Nephron progenitor cell (in vitro differentiated cells): ENCODE measurements at places on chromosomes 4 and X.

- peak; percentile 67 for DNase-seq
- H3K4me3 ChIP-seq = peak overlapping the region; percentile 83
- peaks cover 31% of the 10 kb centered on the region for H3K4me1 ChIP-seq
- no peaks in the 10 kb centered on the region for H3K27me3 ChIP-seq
Measured at GRCh38 chrX:68686097-68686977, 38.9 kb downstream of the STARD8 start.

- no peaks in the 10 kb centered on the region for H3K27me3 ChIP-seq
- peak overlapping the region; percentile 47 for H3K27ac ChIP-seq
- no peak for DNase-seq
- H3K4me3 ChIP-seq = no peak overlapping the region
- H3K4me1 ChIP-seq = peaks cover 20% of the 10 kb centered on the region
Measured at GRCh38 chr4:41285202-41285863, 28.6 kb downstream of the UCHL1 start.

- H3K4me3 ChIP-seq = peak overlapping the region; percentile 37
- peaks cover 92% of the 10 kb centered on the region for H3K4me1 ChIP-seq
- DNase-seq = peak; percentile 33
- H3K36me3 ChIP-seq = no peaks in the 10 kb centered on the region
Measured at GRCh38 chr4:140094438-140095420, 59.3 kb downstream of the MAML3 start.

- no peak overlapping the region for H3K4me3 ChIP-seq
- peaks cover 13% of the 10 kb centered on the region for H3K36me3 ChIP-seq
- H3K4me1 ChIP-seq = peaks cover 22% of the 10 kb centered on the region
- H3K27ac ChIP-seq = no peak overlapping the region
Measured at GRCh38 chr4:99878604-99879003, 15.6 kb downstream of the LAMTOR3 start.

GRCh38 chr4:7031558-7032449 lies 11.4 kb upstream of the TADA2B start:
- peaks cover 40% of the 10 kb centered on the region for H3K36me3 ChIP-seq
- peaks cover 27% of the 10 kb centered on the region for H3K4me1 ChIP-seq
- peaks cover 6% of the 10 kb centered on the region for H3K27me3 ChIP-seq
- peak overlapping the region; percentile 86 for H3K27ac ChIP-seq
- peak overlapping the region; percentile 28 for H3K4me3 ChIP-seq

GRCh38 chr4:70449220-70449619 lies 22.8 kb upstream of the MUC7 start:
- no peaks in the 10 kb centered on the region for H3K4me1 ChIP-seq
- DNase-seq = no peak
- H3K4me3 ChIP-seq = no peak overlapping the region
- no peak overlapping the region for H3K27ac ChIP-seq

DNA sequence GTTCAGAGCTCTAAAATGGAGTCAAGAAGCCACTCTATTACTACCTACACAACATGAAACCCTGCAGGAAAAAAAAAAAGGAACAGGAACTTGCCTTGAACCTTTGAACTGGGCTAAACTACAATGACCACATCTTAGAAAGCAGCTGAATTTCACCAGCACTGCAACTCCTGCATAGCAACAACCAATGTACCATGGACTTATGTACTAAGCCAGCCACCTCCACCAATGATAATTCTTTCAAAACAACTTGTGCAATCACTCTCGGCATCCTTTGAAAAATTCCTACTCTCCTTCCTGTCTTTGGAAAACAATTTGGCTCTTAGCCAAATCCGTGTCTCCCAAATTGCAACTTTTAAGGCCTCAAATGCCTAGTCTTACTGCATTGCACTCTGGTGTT lies 26.8 kb upstream of the FMR1 start:
- no peaks in the 10 kb centered on the region for H3K36me3 ChIP-seq
- no peak overlapping the region for H3K4me3 ChIP-seq
- H3K27me3 ChIP-seq = no peaks in the 10 kb centered on the region
- no peak for DNase-seq
- no peak overlapping the region for H3K27ac ChIP-seq
- H3K4me1 ChIP-seq = no peaks in the 10 kb centered on the region

DNA sequence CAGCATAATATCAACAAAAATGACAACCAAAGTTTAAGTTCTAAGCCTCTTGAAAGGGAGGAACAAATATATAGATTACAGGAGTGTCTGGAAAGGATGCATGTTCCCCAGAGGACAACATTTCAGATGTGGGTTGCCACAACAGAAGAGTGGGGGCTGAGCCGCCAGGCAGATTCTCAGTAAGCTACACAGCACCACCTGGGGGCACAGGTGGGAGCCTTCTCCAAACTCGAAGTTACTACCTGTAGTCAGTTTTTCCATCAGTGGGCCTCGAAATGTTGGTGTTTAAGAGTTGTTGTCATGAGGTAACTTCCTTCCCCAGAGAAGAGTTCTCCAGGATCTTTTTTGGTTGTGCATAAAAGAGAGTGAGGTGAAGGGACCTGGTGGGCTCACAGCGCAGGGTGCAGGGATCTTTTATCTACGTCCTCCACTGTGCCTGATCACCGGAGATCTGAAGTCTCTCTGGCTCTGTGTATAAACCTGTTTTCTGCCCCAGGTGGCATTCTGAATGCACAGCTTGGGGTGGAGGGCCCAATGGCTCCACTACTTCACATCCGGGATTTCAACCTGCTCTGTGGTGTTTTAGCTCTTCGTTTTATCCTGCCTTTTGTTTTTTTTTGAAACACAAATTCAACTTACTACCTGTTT lies 58.4 kb upstream of the STS start:
- H3K4me1 ChIP-seq = peaks cover 62% of the 10 kb centered on the region
- peaks cover 2% of the 10 kb centered on the region for H3K27me3 ChIP-seq
- peak; percentile 16 for DNase-seq
- H3K4me3 ChIP-seq = no peak overlapping the region
- H3K27ac ChIP-seq = peak overlapping the region; percentile 60

DNA sequence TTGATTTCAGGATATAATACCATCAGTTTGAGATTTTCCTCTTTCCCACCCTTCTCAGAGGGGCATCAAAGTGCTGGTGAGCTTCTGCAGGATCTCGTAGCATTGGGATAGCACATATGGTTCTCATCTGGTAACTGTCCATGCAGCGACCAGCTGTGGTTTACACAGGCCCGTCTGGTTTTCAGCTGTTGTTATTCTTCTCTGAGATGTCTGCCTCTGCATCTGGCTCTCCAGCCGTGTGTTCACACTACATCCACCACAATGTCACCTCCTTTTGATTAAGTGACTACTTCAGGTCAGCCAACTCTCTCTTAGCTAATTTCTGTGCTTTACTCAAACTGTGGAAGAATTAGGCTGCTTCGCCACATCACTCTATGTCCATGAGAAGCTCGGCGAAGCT lies 676.7 kb upstream of the TENM3 start:
- no peaks in the 10 kb centered on the region for H3K36me3 ChIP-seq
- peak overlapping the region; percentile 73 for H3K27ac ChIP-seq
- no peak overlapping the region for H3K4me3 ChIP-seq
- no peak for DNase-seq
- peaks cover 4% of the 10 kb centered on the region for H3K27me3 ChIP-seq

GRCh38 chr4:85419103-85419502 lies 55.8 kb upstream of the ARHGAP24 start:
- DNase-seq = no peak
- peaks cover 21% of the 10 kb centered on the region for H3K4me1 ChIP-seq

GRCh38 chrX:18886005-18886343 lies 97.9 kb downstream of the PHKA2 start:
- DNase-seq = no peak
- peaks cover 6% of the 10 kb centered on the region for H3K27me3 ChIP-seq
- peaks cover 10% of the 10 kb centered on the region for H3K4me1 ChIP-seq
- peak overlapping the region; percentile 75 for H3K4me3 ChIP-seq
- H3K36me3 ChIP-seq = no peaks in the 10 kb centered on the region
- H3K27ac ChIP-seq = no peak overlapping the region

DNA sequence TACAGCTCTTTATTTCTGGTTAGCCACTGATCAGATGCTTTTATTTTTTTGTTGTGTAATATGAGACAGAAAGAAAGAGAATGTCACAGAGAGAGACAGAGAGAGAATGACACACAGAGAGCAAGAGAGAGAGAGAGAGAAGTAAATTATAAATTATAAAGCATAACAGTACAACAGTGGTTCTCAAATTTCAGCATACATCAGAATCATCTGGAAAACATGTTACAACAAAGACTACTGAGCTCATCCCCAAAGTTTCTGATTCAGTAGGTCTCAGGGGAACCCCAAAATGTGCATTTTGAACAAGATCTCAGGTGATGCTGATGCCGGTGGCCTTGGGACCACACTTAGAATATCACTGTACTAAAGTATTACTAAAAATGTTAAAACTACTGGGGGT lies 245.8 kb upstream of the DIAPH2 start:
- DNase-seq = no peak
- H3K36me3 ChIP-seq = no peaks in the 10 kb centered on the region
- no peak overlapping the region for H3K4me3 ChIP-seq
- H3K27me3 ChIP-seq = no peaks in the 10 kb centered on the region
- H3K4me1 ChIP-seq = no peaks in the 10 kb centered on the region

DNA sequence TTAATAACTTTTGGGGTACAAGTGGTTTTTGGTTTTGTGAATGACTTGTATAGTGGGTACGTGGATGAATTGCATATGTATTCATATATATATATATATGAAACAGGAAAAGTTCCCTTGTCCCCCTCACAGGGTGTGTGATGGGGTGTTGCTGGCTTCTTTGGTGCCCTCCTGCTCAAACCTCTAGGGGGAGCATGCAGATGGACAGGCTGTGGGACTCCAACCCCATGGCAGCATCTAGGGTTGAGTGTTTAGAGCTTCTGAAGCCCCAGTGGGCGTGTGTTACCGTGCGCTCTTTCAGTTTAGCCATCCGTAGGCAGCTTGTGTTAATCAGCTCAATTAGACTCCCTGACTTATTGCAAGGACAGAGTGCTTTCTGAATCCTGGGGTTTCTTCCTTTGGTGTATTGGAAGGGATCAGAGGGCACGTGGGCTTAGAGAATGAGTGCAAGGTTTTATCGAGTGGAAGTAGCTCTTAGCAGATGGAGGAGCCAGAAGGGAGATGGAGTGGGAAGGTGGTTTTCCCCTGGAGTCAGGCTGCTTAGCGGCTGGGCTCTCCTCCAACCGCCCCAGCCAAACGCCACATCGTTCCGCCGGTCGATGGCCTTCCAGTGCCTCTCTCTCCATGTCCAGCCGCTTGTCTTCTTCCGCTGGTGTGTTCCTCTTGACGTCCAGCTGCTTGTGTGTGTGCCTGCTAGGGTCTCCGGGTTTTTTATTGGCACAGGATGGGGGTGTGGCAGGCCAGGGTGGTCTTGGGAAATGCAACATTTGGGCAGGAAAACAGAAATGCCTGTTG lies 674.4 kb upstream of the LCORL start:
- peaks cover 3% of the 10 kb centered on the region for H3K27me3 ChIP-seq
- peaks cover 31% of the 10 kb centered on the region for H3K4me1 ChIP-seq
- H3K36me3 ChIP-seq = no peaks in the 10 kb centered on the region
- no peak overlapping the region for H3K4me3 ChIP-seq
- H3K27ac ChIP-seq = no peak overlapping the region

DNA sequence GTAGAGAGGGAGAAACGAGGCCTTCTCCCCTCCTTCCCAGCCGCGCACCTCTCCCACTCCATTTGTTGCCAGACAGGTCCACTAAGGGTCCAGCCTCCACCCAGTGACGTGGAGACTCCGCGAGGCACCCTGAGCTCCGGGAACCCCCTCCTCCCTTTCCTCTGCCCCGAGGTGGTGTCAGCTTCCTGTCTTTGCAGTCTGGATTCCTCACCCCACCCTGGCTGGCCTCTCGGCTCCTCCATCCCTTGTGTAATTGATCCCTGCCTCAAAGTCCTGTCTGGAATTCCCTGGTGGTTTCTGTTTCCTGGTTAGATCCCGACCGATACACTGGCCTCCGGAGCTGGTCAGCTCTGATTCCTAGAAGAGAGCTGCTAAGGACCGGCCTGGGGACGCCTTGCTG lies 105.9 kb upstream of the SCOC start:
- no peaks in the 10 kb centered on the region for H3K36me3 ChIP-seq
- H3K27ac ChIP-seq = peak overlapping the region; percentile 96
- H3K4me3 ChIP-seq = peak overlapping the region; percentile 31
- peaks cover 41% of the 10 kb centered on the region for H3K4me1 ChIP-seq
- DNase-seq = peak; percentile 33
- H3K27me3 ChIP-seq = peaks cover 8% of the 10 kb centered on the region

DNA sequence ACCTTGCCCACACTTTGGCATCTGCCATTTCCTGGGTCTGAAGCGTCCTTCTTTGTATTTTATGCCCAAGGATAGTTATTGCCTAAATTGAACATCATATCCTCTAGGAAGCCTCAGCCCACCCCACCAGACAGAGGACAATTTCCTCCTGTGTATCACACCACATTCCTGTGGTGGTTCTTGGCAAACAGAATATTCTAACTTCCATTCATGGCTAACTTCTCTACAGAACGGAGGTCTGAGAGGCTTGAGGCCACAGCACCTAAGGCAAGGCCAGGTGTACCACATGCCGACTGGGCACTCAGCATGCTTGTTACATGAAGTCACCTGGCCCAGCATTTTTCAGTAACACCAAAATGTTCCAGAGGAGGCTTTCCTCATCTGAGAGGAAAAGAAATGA lies 42.4 kb downstream of the CD99L2 start:
- H3K27ac ChIP-seq = no peak overlapping the region
- no peak overlapping the region for H3K4me3 ChIP-seq

- peaks cover 2% of the 10 kb centered on the region for H3K27me3 ChIP-seq
- no peaks in the 10 kb centered on the region for H3K36me3 ChIP-seq
- H3K27ac ChIP-seq = no peak overlapping the region
- no peak for DNase-seq
- H3K4me3 ChIP-seq = no peak overlapping the region
Measured at GRCh38 chr4:47650584-47651130, 165.6 kb downstream of the ATP10D start.
